ENCODE measurements at places on chromosomes 13 and 19. TPM values are rescaled to one million over a fixed set of nuclear protein-coding genes. Genes with fewer than 3 reads are reported as not detected.

Gene APLP1
- 1.2 TPM for total RNA-seq

Gene FGF14
- not detected for total RNA-seq

Gene SPTBN4
- total RNA-seq = 1.2 TPM

DNA sequence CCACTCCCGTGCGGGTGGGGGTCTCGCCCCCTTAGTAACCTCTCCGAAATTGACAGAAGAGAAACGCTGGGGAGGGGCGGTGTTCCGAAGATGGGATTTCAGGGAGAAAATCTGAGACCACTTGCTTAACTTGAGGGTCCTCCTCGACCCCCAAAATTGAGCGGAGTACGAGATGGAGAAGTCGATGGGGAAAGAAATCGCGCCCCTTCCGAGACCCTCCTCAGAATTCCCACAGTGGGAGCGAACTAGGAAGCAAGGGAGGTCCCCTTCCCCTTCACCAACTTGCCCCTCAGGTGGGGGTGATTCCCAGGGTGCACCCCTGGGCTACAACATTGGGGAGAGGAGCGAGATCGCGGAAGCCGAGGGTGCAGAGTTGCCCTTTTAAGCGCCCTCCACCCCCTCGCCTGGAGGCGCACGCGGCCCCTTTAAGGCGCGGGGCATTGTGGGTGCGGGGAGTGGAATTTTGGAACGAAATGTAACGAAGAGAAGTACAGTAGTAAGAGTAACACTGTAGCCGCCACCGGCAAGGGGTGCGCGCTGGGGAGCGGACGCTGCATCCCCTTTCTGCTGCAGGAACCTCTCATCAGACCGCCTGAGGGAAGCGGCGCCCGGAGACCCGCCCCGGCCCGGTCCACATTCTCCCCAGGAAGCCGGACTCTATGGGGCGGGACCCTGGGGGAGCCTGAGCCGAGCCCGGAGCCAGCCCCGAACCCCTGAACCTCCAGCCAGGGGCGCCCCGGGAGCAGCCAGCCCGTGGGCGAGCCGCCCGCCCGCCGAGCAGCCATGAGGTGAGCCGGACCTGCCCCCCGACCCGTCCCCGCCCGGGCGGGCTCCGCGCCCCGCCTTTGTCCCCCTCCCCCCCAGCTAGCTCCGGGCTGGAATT lies at the start of gene VASP:
VASP (plus strand) TSS at position 491 of the 883 bp plus-strand sequence; CDS start at position 784, 293 bp downstream.
- H3K27ac ChIP-seq = peak within 1 kb of the TSS; percentile 94
- no peaks in the 10 kb centered on the region for H3K27me3 ChIP-seq
- H3K4me3 ChIP-seq = peak within 1 kb of the TSS; percentile 86
- peaks cover 43% of the 10 kb centered on the region for H3K4me1 ChIP-seq
- peak; percentile 96 for DNase-seq

DNA sequence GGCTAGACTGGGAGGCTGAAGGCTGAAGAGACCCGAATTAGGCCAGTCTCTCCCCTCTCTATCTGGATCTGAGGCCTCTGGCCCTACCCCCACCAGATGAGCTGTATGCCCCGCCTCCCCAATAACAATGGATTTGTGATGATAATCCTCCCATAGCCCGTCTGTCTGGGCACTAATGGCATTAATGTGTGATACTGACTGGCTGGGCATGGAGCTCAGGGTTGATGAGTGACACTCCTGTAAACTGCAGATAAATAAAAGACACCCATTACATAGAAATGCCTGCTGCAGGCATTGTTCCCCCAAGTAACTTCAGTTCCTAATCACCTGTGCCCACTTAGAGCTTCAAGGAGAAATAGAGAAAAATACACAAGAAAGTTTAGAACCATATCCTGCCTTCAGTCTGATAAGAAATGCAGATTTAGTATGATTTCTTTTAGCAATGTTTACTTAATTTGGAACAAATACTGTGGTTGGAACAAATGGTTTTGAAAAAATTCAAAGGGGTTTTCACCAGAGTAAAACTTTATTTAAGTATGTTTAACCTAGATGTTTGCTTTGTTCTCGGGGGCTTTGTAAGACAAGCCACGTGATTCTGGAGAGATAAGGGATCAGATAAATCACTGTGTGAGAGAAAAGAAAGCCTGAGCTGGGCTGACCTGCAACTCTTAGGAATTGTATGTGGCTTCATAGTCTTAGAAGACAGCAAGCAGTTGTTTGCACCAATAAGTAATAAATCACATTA lies 60.3 kb downstream of the TNFRSF19 start:
- H3K27me3 ChIP-seq = peaks cover 12% of the 10 kb centered on the region
- no peak for DNase-seq
- H3K4me1 ChIP-seq = no peaks in the 10 kb centered on the region
- H3K4me3 ChIP-seq = no peak overlapping the region
- no peak overlapping the region for H3K27ac ChIP-seq
